C1 segment of cervical spinal cord (tissue), 14 donors: ENCODE measurements at places on chromosomes 11 and 22.
A peak's percentile ranks its signal among the peaks of the same experiment; 100 is the strongest.

DNA sequence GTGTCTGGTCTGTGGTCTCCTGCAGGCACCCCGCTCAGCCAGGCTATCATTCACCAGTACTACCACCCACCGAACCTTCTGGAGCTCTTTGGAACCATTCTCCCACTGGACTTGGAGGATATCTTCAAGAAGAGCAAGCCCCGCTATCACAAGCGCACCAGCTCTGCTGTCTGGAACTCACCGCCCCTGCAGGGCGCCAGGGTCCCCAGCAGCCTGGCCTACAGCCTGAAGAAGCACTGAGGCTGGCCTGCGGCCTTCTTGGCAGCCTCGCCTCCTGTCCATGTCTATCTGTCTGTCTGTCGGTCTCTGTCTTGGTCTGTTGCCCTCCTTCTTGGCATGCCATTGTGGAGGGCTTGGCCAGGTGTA, 27.9 kb downstream of the INCENP start:
- no peak for DNase-seq

DNA sequence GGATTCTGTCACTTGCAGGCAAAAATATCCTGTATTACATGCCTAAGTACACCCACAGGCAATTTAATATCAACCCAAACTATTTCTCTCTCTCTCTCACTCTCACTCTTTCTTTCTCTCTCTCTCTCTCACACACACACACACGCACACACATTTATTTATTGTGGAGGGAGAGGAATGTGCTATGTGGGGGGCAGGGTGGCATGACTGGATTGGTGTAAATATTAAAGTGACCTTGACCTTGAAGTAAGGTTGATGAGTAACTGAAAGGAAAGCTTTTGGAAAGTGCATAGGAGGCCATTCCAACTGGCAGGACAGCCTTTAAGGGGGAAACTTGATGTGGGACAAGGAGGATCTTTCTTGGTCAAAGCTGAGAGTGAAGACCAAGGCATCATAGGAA, 589.7 kb upstream of the KIRREL3 start:
- no peak for DNase-seq

- DNase-seq: no peak
Measured at GRCh38 chr22:22682807-22683667, 38.6 kb downstream of the GGTLC2 start.

GRCh38 chr11:118230088-118230487, 5.3 kb upstream of the JAML start:
- DNase-seq: no peak

DNA sequence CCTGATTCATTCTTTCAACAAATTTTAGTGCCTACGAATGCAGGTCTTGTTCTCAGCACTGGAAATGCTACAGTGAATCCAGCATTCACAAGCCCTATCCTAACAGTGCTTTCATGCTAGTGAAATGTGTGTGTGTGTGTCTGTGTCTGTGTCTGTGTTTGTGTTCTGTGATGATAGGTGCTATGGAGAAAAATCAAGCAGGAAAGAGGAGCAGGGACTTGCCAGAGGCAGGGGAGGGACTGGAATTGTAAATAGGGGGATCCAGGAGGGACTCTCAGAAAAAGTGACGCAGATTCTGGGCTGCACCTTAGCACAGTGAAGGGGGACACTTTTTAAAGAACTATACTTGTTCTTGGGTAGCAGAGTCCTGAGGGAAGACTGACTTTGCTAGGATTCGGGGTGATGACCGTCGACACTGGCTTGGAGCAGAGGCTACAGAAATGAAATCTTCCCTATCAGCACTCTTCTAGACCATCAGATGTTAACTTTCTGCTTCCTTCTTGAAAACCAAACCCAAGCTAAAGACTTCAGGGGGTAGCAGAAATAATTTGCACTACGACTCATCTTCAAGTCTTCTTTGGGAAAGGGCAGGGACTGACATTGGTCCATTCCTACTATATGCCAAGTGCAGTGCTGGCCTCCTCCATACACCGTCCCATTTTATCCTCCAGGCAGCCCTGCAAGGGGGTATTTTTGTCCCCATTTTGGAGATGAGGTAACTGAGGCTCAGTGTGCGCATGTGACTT, 39.3 kb upstream of the PTPRJ start:
- DNase-seq: no peak

DNA sequence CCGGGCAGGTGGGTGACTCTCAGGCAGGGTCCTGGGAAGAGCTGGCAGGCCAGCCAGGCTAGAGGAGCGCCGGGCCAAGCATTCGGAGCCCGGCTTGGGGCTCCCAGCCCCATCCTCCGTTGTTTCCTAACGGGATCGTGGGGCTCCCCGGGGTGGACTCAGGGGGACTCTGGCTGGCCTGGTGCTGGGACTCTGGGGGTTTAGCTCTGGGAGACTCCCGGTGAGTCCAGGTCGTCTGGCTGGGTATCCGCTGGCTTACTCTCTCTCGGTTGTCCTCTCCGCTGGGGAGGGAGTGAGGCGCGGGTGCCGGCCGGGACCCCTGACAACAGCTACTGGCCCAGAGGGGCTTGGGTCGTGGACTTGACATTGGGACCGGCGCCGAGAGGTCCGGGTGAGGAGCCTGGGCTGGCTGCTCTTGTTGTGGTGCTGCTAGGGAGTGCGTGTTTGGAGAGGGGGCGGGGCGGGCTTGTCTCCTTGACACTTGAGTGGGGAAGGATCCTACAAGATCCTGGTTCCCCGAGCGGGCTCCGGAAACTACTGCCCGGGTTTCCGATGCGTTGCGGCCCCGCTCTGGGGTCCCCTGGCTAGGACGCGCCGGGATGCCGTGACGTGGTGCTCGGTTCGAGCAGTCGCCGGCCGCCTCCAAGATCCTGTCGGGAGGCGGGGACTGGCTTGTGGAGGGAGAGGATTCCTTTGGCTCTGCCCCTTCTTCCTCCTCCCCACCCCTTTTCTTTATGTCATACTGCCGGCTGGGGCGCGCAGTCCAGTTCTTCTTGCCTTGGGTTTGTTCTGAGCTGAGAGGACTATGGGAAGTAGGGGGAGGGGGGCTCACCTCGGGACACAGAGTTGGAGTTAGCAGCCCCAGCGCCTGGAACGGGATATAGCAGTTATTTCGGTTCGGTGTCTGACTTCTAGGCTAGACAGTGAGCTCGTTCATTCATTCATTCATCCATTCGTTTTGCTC, 585 bp downstream of the EMSY start:
- peak; percentile 38 for DNase-seq

DNA sequence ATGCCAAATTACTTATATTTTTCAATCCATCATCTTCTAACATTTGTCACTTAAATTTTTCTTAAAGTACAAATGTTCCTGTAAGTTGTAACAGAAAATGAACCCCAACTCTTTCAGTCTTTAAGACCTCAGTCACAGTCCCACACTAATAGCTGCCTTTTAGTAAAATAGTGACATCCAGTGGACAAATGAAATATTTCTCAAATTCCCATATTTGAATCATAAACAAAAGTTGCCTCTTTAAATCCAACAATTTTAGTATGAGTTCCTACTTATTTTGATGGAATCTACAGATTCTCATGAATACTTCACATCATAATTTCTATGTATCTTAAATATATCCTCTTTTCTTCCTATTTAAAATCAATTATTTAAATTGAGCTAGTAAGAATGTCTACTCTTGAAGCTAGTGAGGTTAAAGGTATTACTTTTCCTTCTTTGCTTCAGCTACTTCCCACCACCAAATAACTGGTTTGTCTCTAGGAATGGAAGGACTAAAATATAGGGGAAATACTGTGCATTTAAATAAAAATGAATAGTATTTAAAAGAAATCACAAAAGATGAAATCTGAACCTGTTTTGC, 9.2 kb downstream of the LIN7C start:
- DNase-seq: no peak

- no peak for DNase-seq
Measured at GRCh38 chr11:47995360-47995769, 15.0 kb downstream of the PTPRJ start.

- DNase-seq: no peak
Measured at GRCh38 chr11:113567867-113568544, 92.8 kb upstream of the DRD2 start.

DNA sequence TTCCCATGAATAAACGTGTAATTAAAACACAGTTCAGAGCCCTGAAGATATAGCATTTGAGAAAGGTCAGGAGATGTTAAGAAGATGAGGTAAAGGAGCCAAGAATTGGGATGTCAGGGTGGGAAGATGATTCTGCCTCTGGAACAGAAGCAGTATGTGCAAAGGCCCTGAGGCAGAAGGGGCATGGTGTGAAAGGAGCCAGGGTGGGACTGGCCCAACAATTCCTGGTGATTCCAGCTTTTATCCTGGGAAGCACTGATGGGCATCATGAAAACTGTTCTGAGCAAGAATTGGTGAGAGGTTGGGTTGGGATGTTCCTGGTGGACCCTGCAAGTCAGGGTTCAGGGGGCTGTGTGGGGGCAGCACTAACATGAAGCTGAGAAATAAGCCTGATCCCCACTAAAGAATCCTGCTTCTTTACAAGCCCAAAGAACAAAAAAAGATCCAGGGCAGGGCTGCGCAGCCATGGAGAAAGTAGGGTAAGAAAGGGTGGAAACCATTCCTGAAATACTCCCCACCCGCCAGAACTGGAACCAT, 2.5 kb upstream of the FXYD6 start:
- DNase-seq: no peak

GRCh38 chr11:116366980-116367645, 405.7 kb downstream of the BUD13 start:
- no peak for DNase-seq

DNA sequence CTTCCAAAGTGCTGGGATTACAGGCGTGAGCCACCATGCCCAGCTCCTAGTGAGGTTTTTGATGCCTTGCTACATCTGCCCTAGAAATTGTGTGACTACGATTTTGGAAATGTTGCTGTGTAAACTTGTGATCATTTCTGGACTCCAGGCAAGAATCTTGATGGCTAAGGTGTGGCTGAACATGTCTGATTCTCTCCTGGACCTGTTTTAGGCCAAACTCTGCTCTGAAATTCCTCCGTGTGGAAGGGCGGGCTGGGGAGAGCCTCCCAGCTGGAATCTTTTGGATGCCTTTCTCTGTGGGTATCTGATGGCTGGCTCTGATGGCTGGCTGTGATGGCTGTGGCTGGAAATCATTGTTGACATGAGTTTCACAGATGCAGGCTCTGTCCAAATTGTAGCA, 8.2 kb downstream of the PNPLA3 start:
- no peak for DNase-seq

DNA sequence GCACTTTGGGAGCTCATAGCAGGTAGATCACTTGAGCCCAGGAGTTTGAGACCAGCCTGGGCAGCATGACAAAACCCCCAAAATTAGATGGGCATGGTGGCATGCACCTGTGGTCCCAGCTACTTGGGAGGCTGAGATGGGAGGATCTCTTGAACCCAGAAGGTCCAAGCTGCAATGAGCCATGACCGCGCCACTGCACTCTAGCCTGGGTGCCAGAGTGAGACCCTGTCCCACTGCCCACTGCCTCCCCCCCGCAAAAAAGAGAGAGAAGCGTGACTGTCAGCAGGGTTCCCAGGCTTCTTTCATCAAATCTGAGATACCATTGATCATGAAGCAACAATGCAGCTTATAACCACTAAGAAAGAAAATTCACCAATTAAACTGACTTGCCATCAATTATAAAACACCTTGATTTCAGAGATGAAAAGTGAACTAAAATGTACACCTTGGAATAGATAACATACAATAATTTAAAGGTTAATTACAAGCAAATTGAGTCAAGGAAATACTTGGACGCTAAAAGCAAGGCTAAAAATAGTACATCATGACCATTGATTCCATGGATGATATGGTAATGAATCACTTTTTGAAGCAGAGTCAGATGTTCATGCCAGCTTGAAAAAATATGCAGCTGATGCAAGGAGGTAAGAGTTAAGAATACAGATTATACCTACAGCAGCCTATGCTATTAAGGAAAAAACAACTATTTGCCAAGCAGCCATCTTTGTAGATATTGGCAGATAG, 90.8 kb upstream of the ALKBH3 start:
- no peak for DNase-seq

GRCh38 chr11:5038341-5038740, 8.0 kb upstream of the OR52J3 start:
- no peak for DNase-seq

- no peak for DNase-seq
Measured at GRCh38 chr22:37206118-37206840, 6.0 kb downstream of the SSTR3 start.

DNA sequence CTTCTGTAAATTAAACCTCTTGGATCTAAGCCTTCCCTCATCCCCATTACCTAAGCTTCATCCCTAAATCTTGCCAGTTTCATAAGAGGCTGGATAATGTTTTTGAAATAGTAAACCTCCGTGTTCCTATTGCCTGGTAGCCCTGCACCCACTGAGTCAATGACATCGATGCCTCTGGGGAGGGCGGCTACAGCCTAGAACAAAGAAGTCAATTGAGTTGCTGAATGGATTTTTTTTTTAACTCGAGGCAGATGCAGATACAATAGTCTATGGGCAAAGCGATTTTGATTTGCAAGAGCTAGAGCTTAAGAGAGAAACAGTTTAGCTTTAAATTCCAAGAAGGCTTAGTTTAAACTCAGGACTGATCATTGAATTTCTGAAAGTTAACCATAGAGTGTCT, 121.3 kb downstream of the NECTIN1 start:
- no peak for DNase-seq

DNA sequence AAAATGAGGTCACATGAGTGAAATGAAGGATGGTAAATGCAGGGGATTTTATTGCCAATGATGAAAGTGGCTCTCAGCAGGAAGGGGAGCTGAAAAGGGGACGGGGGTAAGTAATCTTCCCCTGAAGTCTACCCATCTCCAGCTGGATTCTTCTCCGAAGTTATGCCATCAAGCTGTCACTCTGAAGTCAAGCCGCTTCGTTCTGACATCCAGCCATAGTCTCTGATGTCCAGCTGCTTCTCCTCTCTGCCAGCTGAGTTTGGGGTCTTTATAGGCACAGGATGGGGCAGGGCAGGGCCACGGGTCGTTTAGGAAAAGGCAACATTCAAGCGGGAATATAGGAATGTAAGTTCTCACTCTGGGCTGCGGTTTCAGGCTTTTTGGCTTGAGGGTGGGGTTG, 181.9 kb upstream of the ANO3 start:
- DNase-seq: no peak

DNA sequence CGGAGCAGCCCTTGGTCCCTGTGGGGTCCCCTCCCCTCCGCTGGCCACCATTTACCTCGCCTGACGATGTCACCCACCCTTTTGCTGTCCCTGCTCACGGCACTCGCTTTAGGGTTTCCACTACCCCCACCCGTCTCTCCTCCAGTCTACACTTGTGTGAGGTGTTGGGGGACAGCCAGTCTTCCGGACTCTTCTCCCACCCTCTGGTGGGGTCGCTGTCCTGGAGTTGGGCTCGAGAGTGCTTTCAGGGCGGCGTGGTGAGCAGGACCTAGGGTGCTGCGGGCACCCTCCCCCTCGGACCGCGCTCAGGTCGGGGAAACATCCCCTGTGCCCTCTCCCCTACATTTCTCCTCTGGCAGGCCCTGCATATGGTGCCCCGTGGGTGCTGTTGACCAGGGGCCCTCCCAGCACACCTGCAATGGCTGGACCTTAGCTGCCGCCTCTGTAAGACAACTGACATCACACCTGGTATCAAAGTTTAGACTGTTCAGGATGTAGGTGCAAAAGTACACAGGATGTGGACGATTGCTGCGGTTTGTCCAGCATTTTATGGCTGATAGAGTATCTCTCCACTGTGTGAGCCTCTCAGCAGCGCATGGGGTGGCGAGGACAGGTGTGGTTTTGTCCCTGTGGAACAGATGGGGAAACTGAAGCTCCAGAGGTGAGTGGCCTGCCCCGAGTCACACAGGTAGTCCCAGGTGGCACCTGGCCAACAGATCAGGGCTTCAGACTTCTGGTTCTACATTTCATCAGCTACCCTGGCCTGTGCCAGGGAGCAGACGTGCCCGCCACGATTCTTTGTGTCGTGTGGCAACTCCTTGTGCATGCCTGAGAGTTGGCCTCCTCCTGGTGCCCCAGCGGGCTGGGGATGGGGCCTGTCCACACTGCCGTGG, 1.2 kb downstream of the GRK2 start:
- DNase-seq: no peak
